Cardiac muscle cell (in vitro differentiated cells and primary cell): ENCODE measurements at places on chromosomes 16 and 17. TPM values are rescaled to one million over a fixed set of nuclear protein-coding genes. Genes with fewer than 3 reads are reported as not detected.

- no peak for DNase-seq
These were observed 75.5 kb downstream of the RAP1GAP2 start for GRCh38 chr17:2871720-2872119.

The GUCY2D gene
- total RNA-seq: 1.1 TPM in 1 of 2 replicates, not detected in the other

The MAPT gene
- total RNA-seq: 1.3 and 2.9 TPM in 2 replicates

The WNK4 gene
- 0.04 and 1.6 TPM in 2 replicates for total RNA-seq

GRCh38 chr16:82070656-82071369, 35.8 kb downstream of the HSD17B2 start:
- no peak for DNase-seq

The NPIPA2 gene
- 1.3 and 2.1 TPM in 2 replicates for total RNA-seq
